ENCODE measurements at places on chromosomes 1 and 21.
A peak's percentile ranks its signal among the peaks of the same experiment; 100 is the strongest.

DNA sequence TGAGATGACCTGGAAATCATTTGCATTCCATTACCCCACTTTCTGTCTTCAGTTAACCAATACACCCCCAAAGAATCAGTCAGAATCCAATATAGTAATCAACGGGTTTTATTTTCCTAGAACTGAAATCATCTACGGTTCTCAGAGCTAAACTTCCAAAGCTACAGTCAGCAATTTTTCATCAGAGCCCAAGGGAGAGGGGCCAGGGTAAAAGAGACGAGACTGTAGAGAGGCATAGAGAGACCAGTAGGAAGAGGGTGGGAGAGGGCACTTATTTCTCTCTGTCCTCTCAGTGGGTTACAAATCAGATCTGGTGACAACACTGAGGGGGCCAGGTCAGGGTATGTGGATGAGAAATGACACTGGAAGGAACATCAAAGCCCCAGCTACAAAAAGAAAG lies 1.1 kb upstream of the MRPL24 start:
- H3K27ac ChIP-seq, result peak overlapping the region; percentile 100
- no peaks in the 10 kb centered on the region for H3K27me3 ChIP-seq

- no peak overlapping the region for H3K4me3 ChIP-seq
- peak overlapping the region; percentile 91 for H3K27ac ChIP-seq
- H3K36me3 ChIP-seq, result peaks cover 13% of the 10 kb centered on the region
- H3K4me1 ChIP-seq, result peaks cover 43% of the 10 kb centered on the region
- DNase-seq, result no peak
Observed at GRCh38 chr1:33151116-33151515, 30.7 kb downstream of the TRIM62 start.

DNA sequence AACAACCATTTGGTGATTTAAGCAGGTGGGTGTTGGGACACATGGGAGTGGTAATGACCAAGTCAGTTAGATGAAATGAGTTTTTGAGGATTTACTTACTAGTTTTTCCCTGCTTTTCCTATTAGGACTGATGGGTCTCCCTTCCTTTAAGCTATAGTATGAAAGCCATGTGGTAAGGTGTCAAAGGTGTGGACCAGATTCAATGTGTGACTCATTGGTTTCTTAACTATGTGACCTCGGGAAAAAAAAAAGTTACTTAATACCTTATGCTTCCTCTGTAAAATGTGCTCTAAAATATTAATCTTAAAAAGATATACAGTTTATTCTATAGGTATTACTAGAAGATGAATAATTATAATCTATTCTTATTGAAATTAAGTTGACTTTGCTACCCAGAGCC lies 93.7 kb downstream of the DUSP10 start:
- no peak overlapping the region for H3K27ac ChIP-seq
- H3K27me3 ChIP-seq, result no peaks in the 10 kb centered on the region
- peaks cover 16% of the 10 kb centered on the region for H3K4me1 ChIP-seq
- DNase-seq, result no peak
- H3K4me3 ChIP-seq, result no peak overlapping the region

- no peaks in the 10 kb centered on the region for H3K4me1 ChIP-seq
- H3K4me3 ChIP-seq, result no peak overlapping the region
- no peak overlapping the region for H3K27ac ChIP-seq
- no peaks in the 10 kb centered on the region for H3K36me3 ChIP-seq
- no peak for DNase-seq
Observed at GRCh38 chr1:112196731-112197130, 199.3 kb upstream of the CTTNBP2NL start.

- H3K36me3 ChIP-seq, result no peaks in the 10 kb centered on the region
- H3K4me1 ChIP-seq, result peaks cover 10% of the 10 kb centered on the region
- no peaks in the 10 kb centered on the region for H3K27me3 ChIP-seq
- DNase-seq, result no peak
Observed at GRCh38 chr1:115495625-115496024, 146.1 kb upstream of the VANGL1 start.
